ENCODE measurements at places on chromosomes 12 and 14.

- DNase-seq = no peak
- no peak overlapping the region for H3K4me3 ChIP-seq
- no peaks in the 10 kb centered on the region for H3K27me3 ChIP-seq
Measured at GRCh38 chr12:96205908-96206307, 11.7 kb downstream of the ELK3 start.

GRCh38 chr12:93078577-93078976 lies 149.5 kb upstream of the EEA1 start:
- H3K27me3 ChIP-seq = no peaks in the 10 kb centered on the region
- H3K4me3 ChIP-seq = no peak overlapping the region
- H3K36me3 ChIP-seq = no peaks in the 10 kb centered on the region
- DNase-seq = no peak

- no peaks in the 10 kb centered on the region for H3K27me3 ChIP-seq
- no peaks in the 10 kb centered on the region for H3K4me1 ChIP-seq
- DNase-seq = no peak
- no peaks in the 10 kb centered on the region for H3K36me3 ChIP-seq
Measured at GRCh38 chr12:11130999-11131398, 3.4 kb downstream of the TAS2R30 start.

- H3K4me1 ChIP-seq = no peaks in the 10 kb centered on the region
- no peak overlapping the region for H3K27ac ChIP-seq
- no peaks in the 10 kb centered on the region for H3K27me3 ChIP-seq
- DNase-seq = no peak
Measured at GRCh38 chr14:94373708-94374107, 14.7 kb downstream of the SERPINA1 start.

- no peak for DNase-seq
- no peak overlapping the region for H3K4me3 ChIP-seq
- no peaks in the 10 kb centered on the region for H3K36me3 ChIP-seq
- H3K27me3 ChIP-seq = no peaks in the 10 kb centered on the region
Measured at GRCh38 chr12:3990501-3991280, 117.5 kb upstream of the PARP11 start.

DNA sequence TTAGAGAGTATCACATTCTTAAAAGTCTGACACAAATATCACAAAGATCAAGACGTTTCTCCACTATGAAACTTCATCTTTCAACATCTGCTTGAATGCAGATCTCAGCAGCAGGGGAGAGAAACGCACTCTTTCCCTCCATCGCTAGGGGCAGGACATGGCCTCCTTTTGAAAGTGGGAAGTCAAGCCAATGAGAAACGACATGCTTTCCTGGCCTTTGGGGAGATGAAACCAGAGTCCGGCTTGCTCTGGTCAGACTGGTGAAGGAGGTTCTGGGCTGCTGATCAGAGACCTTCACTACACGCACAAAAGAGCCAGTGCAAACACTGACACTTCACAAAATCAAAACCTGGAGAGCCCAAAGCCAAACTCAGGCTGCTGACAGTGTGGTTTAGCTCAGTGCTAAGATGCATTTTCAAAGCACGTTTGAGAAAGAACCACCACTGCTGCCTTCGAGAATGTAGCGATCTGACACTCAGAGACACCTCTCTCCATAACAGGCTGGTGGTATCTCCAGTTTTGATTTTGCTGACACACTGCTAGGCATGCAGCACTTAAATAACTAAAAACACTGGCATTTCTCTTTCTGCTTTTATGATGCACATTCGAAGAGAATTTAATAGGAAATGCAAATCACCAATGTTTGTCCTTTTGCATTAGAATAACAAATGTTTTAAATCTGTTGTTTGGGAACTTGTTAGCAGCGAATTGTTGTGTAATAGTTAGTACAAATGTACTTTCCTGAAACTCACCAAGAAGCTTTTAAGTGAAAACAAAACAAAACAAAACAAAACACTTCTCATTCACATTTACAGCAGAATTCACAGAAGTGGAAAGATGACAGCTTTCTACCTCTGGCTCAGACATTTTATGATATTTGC lies 93.9 kb upstream of the OVCH1 start:
- DNase-seq = peak; percentile 12
- H3K4me1 ChIP-seq = peaks cover 5% of the 10 kb centered on the region
- no peak overlapping the region for H3K27ac ChIP-seq
- peaks cover 3% of the 10 kb centered on the region for H3K36me3 ChIP-seq
- H3K27me3 ChIP-seq = no peaks in the 10 kb centered on the region

GRCh38 chr14:36773136-36773540 lies 111.5 kb downstream of the PAX9 start:
- no peaks in the 10 kb centered on the region for H3K27me3 ChIP-seq
- no peak overlapping the region for H3K4me3 ChIP-seq
- no peaks in the 10 kb centered on the region for H3K4me1 ChIP-seq
- no peaks in the 10 kb centered on the region for H3K36me3 ChIP-seq

DNA sequence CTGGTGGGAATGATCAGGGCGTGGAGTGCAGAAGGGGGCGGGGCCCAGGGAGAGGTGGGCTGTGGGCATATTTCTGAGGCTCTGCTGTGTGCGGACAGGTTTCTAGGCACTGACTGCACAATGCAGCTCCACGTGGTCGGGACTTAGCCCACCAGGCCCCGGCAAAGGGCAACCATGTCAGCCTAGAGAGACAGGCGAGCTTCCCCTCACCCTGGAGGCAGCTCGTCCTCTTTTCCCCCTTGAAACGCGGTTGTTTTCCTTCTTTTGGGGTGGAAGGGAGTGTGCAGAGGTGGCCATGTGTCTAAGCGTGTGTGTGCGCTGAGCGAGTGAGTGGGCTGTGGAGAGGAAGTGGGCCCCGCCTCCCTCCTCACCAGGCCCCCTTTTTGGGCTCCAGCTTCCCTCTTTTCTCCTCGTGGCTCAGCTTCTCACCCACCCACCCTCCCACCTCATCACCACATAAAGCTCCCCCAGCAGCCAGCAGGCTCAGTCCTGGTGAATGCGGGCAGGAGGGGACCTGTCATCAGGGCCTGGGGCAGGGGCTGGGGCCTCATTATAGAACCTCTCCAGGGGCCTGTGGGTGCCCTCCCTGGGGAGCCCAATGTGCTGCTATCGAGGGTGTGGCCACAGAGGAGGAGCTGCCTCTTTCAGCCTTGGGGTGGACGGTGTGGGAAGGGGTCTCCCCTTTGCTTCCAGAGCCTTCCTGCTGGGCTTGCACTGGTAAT lies 22.0 kb downstream of the LRTM2 start:
- peaks cover 34% of the 10 kb centered on the region for H3K27me3 ChIP-seq
- no peaks in the 10 kb centered on the region for H3K36me3 ChIP-seq
- DNase-seq = no peak
- H3K4me1 ChIP-seq = peaks cover 6% of the 10 kb centered on the region
- no peak overlapping the region for H3K27ac ChIP-seq

DNA sequence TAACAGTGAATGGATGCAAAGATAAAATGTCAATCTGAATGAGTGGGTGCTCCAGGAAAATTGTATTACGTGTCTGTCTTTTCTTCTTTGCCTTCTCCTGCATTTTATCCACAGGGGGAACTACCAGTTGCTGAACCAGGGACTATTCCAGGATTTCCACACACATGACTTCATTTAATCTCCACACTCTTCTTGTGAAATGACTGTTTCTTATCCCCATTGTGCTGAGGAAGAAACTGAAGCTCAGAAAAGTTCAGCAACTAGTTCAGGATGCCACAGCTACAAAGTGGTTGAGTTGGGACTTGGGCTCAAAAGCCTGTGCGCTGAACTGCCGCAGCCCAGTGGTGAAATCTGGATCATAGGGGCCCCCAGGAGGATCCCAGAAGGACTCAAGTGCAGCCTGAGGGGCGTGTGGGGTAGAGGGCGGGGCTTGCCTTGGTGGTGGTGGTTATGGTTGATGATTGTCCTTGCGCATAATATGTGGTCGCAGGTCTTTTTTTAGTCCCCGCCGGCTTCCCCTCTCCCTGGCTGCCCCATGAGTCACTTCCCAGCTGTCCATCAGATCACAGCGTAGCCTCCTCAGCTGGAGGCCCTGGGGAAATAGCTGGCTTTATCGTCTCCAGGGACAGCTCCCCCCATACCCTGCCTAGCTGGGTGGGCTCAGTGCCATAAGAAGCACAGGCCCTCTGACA lies 235.2 kb upstream of the CRY1 start:
- DNase-seq = no peak
- H3K4me3 ChIP-seq = no peak overlapping the region
- H3K4me1 ChIP-seq = peaks cover 10% of the 10 kb centered on the region
- no peaks in the 10 kb centered on the region for H3K36me3 ChIP-seq
- H3K27ac ChIP-seq = no peak overlapping the region

GRCh38 chr12:46361667-46362034 lies 10.9 kb downstream of the SLC38A2 start:
- H3K36me3 ChIP-seq = peaks cover 22% of the 10 kb centered on the region
- no peak for DNase-seq
- no peaks in the 10 kb centered on the region for H3K27me3 ChIP-seq
- H3K4me3 ChIP-seq = no peak overlapping the region
- H3K4me1 ChIP-seq = no peaks in the 10 kb centered on the region

- H3K4me1 ChIP-seq = no peaks in the 10 kb centered on the region
- H3K27ac ChIP-seq = no peak overlapping the region
- no peaks in the 10 kb centered on the region for H3K36me3 ChIP-seq
- DNase-seq = no peak
- H3K27me3 ChIP-seq = no peaks in the 10 kb centered on the region
Measured at GRCh38 chr12:119624966-119625365, 31.4 kb downstream of the TMEM233 start.

GRCh38 chr14:28831126-28831525 lies 64.5 kb downstream of the FOXG1 start:
- DNase-seq = no peak
- H3K4me3 ChIP-seq = no peak overlapping the region
- H3K27ac ChIP-seq = no peak overlapping the region
- no peaks in the 10 kb centered on the region for H3K36me3 ChIP-seq
- H3K27me3 ChIP-seq = no peaks in the 10 kb centered on the region

GRCh38 chr12:122102331-122102730 lies 23.8 kb downstream of the MLXIP start:
- no peak for DNase-seq
- no peak overlapping the region for H3K4me3 ChIP-seq
- no peaks in the 10 kb centered on the region for H3K36me3 ChIP-seq
- H3K27me3 ChIP-seq = no peaks in the 10 kb centered on the region
- peaks cover 4% of the 10 kb centered on the region for H3K4me1 ChIP-seq

DNA sequence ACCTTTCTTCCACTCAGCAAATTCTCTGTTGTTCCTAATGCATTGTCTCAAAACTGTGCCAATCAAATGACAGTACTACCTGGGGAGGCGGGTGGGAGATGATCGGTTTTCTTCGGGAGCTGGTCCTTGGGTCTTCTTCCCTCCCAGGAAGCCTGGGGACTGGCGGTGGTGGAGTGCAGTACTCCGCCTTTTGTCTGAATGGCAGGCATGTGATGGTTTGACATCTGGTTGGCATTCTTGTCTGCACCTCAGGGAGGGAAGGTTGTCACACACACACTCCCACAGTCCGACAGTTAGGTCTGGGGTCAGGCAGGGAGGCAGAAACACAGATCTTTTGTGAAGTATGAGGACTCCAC lies 114.8 kb downstream of the SNAPC1 start:
- DNase-seq = no peak
- no peak overlapping the region for H3K4me3 ChIP-seq
- H3K27me3 ChIP-seq = no peaks in the 10 kb centered on the region
- no peaks in the 10 kb centered on the region for H3K36me3 ChIP-seq
- H3K27ac ChIP-seq = no peak overlapping the region

- no peak overlapping the region for H3K4me3 ChIP-seq
- no peaks in the 10 kb centered on the region for H3K4me1 ChIP-seq
- no peak overlapping the region for H3K27ac ChIP-seq
- H3K36me3 ChIP-seq = peaks cover 93% of the 10 kb centered on the region
- no peak for DNase-seq
- H3K27me3 ChIP-seq = no peaks in the 10 kb centered on the region
Measured at GRCh38 chr14:65080960-65081747, 21.2 kb downstream of the MAX start.

DNA sequence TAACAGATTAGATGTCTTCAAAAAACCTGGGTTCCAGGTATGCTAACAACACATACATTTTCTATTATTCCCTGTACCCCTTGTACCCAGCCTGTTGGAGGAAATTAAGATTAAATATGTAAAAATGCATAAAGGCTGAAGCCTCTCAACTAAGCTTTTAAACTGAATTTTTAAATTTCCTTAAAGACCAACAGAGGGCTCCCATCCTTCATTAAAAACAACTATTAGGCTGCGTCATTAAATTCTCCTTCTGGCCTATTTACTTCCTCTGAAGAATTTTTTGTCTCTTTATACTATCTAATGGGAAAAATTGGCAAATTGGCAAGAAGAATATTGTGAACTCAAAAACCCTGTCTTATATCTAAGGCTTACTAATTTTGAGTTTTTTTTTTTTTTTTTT lies 21.8 kb downstream of the SENP1 start:
- H3K36me3 ChIP-seq = peaks cover 100% of the 10 kb centered on the region
- DNase-seq = no peak
- no peaks in the 10 kb centered on the region for H3K4me1 ChIP-seq

DNA sequence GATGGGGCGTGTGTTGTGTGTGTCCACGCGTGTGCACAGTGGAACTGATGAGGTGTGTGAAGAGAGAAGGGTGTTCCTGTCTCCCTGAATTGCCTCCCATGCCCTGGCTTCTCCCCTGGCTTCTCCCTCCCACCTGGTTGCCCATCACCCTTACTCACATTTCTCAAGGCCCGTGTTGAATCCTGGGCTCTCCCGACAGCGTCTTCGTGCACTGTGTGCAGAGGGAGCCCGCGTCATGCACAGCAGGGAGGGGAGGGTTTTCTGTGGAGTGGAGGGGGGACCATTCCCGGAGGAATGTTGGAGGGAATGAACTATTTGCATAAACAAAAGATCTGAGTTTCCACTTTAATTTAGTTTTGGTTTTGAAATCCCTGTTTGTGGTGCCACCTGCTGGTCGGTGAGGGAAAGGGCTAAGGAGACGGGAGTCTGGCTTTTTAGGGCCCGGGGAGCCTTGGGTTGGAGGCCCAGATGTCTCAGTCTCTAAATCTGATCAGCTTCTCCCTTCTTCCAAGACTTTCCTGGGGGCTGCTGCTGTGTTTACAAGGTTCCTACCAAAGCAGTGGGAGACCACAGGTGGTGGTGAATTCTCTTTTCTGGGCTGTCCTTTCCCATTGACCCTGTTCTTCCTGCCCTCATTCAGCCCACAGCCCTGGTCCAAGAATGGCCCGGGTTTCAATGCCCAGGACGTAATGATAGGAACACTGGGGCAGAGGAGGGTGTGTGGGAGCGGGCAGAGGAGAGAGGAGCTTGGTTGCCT lies at the start of gene C1R:
Gene C1R (minus strand): TSS at position 217 of the 757 bp plus-strand sequence. CDS start 57 bp downstream, at position 160.
- H3K36me3 ChIP-seq = no peaks in the 10 kb centered on the region
- peak; percentile 68 for DNase-seq
- H3K27me3 ChIP-seq = no peaks in the 10 kb centered on the region
- H3K4me1 ChIP-seq = peaks cover 14% of the 10 kb centered on the region
- no peak within 1 kb of the TSS for H3K27ac ChIP-seq
